Suppressor macrophage treated with lipopolysaccharide for 4 hours (primary cell): ENCODE measurements at places on chromosomes 7 and 10.

GRCh38 chr10:33524966-33525365, 190.5 kb upstream of the NRP1 start:
- DNase-seq = no peak

DNA sequence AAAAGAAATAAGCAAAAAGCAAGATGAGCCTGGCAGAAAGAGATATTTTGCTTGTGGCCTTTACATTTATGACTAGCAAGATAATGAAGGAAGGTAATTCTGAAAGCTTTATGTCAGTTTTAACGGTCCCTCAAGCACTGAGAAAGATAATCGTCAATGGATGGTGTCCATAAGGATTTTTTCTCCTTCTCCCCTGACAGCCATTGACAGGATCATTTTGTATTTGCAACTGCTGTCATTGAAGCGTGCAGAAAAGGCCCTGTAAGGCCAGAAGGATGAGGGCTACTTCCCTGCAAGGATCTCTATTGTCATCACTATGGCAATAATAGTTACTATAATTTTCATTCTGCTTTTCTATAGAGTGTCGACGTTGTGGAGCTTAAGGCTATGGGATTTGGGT, 994 bp upstream of the LRGUK start:
- no peak for DNase-seq

DNA sequence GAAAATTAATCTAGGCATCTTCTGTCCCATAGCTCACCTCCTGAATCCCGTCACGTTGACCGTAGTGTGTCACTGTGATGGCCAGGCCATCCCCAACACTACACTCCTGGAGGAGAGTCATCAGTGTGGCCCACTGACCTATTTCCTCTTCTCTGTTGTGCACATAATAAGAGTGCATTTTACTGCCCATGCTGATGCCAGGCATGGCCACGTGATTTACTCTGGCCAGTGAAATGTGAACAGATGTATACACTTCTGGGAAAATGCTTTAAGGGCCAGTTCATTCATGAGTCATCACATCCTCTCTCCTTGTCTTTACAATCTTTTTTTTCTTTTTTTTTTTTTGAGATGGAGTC, 101.9 kb upstream of the PIP4K2A start:
- peak; percentile 78 for DNase-seq

DNA sequence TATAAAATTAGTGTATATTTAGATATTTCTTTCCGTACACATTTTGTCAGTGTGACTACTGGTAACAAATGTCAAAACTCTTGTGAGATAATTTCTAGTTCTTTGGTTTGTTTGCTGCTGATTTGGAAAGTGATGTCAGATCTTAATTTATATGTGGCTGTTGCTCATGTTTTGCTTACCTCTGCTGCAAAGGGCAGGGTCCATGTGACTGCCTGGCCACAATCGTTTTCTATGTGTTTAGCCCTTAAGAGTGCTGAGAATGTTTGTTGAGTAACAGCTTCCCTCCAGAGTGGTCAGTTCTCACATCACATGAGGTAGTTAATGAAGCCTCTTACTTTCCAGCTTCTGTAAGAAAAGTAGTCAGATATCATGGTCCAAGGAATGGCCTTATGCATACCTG, 4.2 kb downstream of the NRBF2 start:
- DNase-seq = peak; percentile 89

GRCh38 chr7:55124989-55125875, 106.4 kb downstream of the EGFR start:
- no peak for DNase-seq

DNA sequence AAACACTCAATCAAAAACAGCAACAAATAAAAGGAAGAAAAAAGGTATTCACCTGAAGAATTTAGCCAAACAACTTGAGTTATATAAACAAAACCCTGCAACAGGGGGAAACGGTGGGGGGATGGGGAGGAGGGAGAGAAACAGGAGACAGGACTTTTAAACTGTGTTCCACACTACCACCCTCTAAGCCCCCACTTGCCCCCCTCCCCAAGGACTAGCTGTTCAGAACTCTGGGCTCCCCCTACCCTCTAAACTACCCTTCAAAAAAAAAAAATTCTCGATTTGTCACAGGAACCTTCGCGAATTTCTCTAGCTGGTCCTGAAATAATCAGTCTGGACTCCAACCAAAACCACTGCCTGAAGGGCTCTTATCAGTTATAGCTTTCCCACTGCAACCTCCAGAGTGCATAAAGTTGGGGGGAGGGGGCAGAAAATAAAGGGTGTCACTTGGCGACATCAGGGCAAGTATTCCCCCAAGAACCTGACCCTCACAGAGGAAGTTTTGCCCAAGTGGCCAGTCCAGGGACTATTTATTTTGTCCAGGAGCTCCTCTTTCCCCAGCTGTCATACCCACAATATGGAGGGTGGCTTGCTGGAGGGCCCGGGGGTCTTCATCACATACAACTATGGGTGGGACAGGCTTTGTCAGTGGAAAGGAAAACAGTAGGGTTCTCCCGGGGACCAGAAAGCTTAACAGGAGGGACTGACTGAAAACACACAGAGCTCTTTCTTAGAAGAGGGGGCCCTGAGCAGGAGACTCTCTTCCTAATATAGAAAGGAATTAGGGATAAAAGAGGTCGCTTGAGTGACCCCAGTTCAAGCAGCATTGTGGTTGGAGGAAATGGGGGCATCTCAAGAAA, 1.3 kb downstream of the UBE2H start:
- DNase-seq = peak; percentile 25
